CD4-positive, alpha-beta T cell treated with Interleukin-15 for 4 hours (primary cell): ENCODE measurements at places on chromosomes 2 and 18.

- no peak for DNase-seq
Observed at GRCh38 chr2:46954951-46955571, 39.5 kb upstream of the MCFD2 start.

GRCh38 chr18:6374340-6374739, 40.4 kb downstream of the L3MBTL4 start:
- no peak for DNase-seq

- DNase-seq, result no peak
Observed at GRCh38 chr2:195595825-195596224, 61.2 kb upstream of the SLC39A10 start.

DNA sequence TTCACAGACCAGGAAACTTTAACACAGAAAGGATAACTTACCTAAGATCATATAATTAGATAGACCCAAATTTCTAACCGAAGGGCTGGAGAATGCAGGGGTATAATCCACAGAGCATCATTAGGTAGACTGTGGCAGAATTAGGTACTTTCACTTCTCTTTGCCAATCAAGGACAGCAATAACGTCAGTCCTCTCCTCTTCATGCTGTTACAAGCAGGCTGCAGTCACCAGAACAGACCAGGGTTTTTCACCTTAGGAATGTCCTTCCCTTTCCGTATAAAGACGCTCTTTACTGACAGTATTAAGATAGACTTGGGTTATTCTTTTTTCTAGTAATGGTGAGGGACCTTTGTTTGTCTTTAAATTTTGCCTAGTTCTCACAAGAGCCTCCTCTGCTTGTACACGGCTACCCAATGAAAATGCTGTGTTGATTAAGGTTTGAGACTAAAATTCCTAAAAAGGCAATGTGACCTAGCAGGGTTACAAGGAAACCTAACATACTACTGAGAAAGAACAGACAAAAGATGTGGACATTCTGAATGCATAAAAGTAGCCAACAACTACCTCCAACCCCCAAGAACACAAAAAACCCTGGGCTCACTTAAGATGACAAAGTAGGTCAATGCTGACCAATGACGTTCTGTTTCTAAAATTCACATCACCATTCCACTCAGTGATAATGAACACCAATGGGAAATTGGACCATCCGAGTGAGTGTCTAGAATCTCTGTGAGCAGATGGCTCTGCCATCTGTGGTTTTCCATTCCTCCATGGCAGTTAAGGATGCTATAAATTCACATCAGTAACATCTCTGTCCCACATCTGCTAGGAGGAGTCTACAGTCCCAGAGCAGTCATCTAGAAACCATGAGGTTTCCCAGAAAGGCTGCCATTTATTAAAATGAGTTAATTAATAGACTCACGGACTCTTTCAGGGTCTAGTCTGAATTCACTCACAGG, 2.1 kb downstream of the PDIA6 start:
- DNase-seq, result peak; percentile 29

DNA sequence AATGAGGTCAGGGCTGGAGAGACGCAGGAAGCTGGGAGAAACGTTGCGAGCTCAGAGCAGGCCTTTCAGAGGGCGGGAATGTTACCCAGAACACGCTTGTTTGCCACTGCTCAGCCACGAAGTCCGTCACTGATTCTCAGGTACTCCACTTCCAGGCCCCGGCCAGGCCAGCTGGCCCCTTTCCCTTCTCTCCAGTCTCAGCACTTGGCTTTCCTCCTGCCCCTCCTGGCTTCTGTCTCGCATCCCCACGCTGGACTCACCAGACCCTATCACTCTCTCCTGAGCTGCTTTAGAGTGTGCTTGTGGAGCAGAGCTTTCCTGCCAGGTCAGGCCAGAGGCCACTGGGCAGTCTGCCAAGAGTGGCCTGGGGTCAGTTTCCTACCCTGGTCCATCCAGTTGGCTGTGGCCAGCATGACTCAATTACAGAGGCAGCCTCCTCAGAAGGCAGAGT, 151.4 kb downstream of the TWIST2 start:
- no peak for DNase-seq

GRCh38 chr2:149152469-149152953, 114.0 kb downstream of the LYPD6B start:
- no peak for DNase-seq

- DNase-seq, result peak; percentile 12
Observed at GRCh38 chr2:172674034-172674967, 61.3 kb upstream of the RAPGEF4 start.

DNA sequence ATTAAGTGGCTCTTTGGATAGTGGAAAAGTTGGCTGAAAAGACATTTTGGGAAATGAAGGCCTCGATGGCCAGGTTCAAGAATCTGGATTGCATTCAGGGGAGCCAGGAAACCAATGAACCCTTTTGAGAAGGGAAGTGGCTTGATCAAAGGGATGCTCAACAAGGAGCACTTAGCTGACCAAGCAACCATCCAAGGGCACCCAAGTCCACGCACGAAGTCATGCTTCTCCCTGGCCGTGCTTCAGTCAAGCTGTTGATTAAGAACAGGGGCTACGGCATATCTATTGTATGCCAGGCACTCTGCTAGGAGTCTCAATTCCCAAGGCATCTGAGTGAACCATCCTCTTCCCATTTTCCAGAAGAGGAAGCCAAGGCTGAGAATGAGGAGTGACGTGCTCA, 185.8 kb upstream of the GLI2 start:
- no peak for DNase-seq

DNA sequence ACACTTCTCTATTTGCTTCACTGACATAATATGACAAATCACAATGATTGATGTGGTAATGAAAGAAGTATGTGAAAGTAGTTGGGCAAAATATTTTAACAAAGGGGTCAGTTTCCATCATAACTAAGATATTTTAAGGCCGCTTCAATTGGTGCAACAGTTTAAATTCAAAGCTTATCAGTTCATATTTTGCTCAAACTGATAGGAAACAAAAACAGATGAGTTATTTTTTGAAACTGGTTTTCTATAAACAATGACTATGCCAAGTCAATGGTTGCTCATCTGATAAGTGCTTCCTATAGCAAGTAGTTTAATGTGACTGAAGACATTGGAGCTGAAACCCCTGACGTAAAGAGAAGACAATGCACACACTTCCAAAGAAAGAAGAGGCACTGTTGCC, 1290.7 kb downstream of the SUCLG1 start:
- DNase-seq, result no peak

GRCh38 chr18:2627821-2628276, 27.7 kb upstream of the SMCHD1 start:
- DNase-seq, result peak; percentile 53

- DNase-seq, result no peak
Observed at GRCh38 chr2:197251163-197251562, 59.4 kb downstream of the ANKRD44 start.

GRCh38 chr18:12315911-12316310, 7.9 kb downstream of the TUBB6 start:
- no peak for DNase-seq

- DNase-seq, result peak; percentile 29
Observed at GRCh38 chr2:64454386-64455332, 697 bp downstream of the LGALSL start.

GRCh38 chr2:1663621-1664020, 80.7 kb downstream of the PXDN start:
- no peak for DNase-seq

- no peak for DNase-seq
Observed at GRCh38 chr2:188922191-188922590, 52.0 kb upstream of the COL3A1 start.

- no peak for DNase-seq
Observed at GRCh38 chr18:71809711-71810110, 734.4 kb downstream of the CBLN2 start.

DNA sequence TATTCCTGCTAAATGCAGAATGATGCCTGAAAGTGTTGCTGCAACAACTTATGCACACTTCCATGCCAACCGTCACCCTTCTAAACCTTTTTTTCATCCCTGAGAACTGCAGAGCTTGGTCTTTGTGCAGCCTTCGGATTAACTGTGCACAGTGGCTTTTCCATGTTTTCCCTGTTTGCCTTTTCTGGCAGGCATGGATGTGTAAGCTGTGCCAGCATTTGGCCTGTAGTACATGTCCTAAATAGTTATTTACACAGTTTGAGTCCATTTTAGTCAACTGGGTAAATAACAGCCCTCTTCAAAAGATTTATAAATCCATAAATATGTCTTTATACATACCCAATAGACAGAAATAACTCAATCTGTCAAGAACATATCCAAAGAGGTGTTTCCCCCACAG, 31.5 kb downstream of the MEIS1 start:
- no peak for DNase-seq

- DNase-seq, result peak; percentile 56
Observed at GRCh38 chr2:8514796-8515758, 166.8 kb upstream of the ID2 start.

- DNase-seq, result no peak
Observed at GRCh38 chr2:86314125-86314524, 23.3 kb downstream of the REEP1 start.

GRCh38 chr2:64841461-64841860, 147.7 kb upstream of the SLC1A4 start:
- DNase-seq, result no peak

GRCh38 chr2:72494392-72494791, 331.4 kb downstream of the EXOC6B start:
- DNase-seq, result no peak

DNA sequence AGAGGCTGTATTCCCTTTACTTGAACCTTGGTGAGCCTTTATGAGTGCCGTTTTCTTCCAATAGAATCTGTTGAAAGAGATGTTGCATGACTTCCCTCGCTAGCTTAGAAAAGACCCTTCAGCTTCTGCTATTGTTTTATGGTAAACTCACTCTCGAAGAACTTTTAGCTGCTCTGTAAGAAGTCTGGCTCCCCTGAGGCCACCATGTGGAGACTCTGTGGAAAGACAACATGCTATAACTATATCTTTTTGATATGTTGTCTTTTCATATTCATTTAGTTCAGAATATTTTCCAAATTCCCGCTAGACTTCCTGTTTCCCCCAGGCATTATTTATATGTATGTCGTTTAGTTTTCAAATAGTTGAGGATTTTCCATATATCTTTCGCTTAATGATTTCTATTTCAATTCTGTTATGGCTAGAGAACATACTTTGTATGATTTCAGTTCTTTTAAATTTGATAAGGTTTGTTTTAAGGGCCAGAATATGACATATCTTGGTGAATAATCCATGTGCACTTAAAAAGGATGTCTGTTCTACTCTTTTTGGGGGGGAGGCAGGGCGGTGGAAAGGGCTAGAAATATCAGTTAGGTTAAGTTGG, 64.1 kb downstream of the PTPN4 start:
- DNase-seq, result peak; percentile 49

DNA sequence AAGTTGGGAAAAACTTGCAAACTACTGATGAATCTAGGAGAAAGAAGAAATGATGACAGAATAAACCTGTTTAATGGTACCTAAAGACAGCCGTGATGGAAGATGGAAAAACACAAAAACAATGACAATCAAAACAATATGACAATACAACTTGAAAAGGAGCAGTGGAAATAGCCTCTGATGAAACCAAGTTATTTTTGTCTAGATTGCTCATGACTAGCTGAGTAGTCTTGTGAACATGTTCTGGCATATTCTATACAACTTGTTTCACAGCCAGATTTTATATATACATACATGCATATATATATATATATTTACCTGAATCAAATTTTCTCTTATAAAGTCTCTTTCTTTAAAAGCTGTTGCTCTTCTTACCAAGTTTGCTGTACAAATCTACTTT, 439.1 kb downstream of the TGIF1 start:
- DNase-seq, result no peak

- DNase-seq, result no peak
Observed at GRCh38 chr2:241364781-241365180, 8.7 kb downstream of the FARP2 start.

DNA sequence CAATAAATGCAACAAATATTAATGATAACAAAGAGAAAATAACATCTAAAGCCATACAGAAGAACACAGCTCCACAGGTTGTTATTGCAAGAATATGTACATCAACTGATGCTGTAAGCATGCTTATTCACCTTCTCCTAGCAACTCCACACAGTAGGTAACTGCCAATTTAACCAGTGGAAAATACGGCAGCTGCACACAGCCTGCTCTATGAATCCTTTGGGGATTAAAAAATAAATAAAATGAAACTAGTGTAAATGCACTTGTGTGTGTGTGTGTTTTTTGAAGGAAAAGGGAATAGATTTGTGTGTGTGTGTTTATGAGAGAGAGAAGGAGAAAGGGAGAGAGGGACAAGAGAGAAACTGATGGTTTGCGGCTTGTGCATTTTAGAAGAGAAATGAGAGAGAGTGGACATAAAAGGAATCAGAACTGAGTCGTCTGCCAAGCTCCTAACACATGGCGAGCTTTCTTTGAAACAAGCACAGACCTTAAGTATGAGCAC, 96.2 kb upstream of the PDE1A start:
- no peak for DNase-seq

GRCh38 chr2:120318626-120319025, 27.3 kb upstream of the INHBB start:
- no peak for DNase-seq

- DNase-seq, result no peak
Observed at GRCh38 chr2:69837533-69837932, 8.1 kb downstream of the GMCL1 start.

GRCh38 chr2:110095994-110096633, 19.5 kb downstream of the MALL start:
- DNase-seq, result no peak

- no peak for DNase-seq
Observed at GRCh38 chr2:189260361-189260814, 80.8 kb upstream of the COL5A2 start.

- no peak for DNase-seq
Observed at GRCh38 chr18:26504831-26505230, 43.5 kb downstream of the KCTD1 start.

DNA sequence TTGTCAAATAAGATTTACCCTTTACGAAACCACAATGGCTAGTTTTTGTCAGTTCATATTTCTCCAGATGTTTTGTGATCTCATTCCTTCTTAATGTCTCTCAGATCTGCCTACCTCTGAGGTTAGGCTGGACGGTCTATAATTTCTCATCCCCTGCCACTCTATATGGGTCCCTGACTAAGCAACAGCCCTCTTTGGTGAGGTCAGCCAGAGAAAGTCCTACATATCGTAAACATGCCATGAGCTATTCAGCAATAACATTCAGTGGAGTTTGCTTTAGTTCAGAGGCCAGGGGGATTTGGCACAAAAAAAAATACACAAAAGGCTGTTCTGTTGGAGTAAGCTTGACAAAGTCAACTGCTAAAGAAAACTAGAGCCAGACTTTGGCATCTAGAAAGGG, 192.1 kb upstream of the NCKAP5 start:
- no peak for DNase-seq

GRCh38 chr2:158599609-158600008, 142.9 kb downstream of the PKP4 start:
- no peak for DNase-seq

DNA sequence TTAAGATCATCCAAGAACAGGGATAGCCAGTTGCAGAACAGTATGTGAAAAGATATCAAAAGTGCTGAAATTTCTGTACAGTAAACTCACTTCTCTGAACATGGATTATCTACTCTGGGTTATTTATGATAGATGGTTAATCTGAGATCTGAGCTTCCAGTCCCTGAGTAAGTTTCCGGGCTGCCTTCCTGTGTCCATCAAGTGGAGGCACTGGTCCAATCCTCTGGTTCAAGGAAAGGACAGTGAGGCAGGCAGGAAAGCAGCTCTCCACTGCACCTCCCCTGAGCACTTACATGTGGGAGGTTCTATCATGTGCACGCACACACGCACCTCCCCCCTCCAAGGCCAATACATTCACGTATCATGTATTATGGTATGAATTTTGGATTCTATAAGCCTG, 32.5 kb downstream of the GPR45 start:
- no peak for DNase-seq
